Activated CD4-positive, alpha-beta T cell treated with anti-CD3 and anti-CD28 coated beads, Interleukin-2, amount 50 U/mL, for 1 hour (primary cell): ENCODE measurements at places on chromosomes 4 and X.

- no peak for DNase-seq
Observed at GRCh38 chr4:145520172-145520571, 38.5 kb downstream of the SMAD1 start.

GRCh38 chr4:71006203-71006907, 12.9 kb downstream of the DCK start:
- DNase-seq = no peak

- no peak for DNase-seq
Observed at GRCh38 chr4:3858046-3858730, 92.0 kb downstream of the ADRA2C start.

DNA sequence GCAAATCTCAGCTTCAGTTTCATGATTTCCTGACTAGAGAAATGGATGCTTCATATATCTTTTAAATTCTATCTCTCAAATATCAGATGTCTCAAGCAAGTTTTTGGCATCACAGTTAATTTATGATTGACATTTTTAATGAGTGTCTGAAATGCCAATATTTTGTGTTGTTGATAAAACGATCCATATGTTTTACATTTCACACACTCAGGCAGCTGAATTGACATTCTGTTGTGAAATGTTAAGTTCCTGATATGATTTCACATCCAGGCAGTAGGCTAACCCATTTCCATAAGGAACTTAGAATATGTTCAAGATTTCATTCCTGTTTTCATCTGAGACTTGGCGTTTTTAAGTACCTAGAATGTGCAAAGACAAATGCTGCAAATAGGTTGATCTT, 650.6 kb downstream of the PCDH18 start:
- DNase-seq = no peak

DNA sequence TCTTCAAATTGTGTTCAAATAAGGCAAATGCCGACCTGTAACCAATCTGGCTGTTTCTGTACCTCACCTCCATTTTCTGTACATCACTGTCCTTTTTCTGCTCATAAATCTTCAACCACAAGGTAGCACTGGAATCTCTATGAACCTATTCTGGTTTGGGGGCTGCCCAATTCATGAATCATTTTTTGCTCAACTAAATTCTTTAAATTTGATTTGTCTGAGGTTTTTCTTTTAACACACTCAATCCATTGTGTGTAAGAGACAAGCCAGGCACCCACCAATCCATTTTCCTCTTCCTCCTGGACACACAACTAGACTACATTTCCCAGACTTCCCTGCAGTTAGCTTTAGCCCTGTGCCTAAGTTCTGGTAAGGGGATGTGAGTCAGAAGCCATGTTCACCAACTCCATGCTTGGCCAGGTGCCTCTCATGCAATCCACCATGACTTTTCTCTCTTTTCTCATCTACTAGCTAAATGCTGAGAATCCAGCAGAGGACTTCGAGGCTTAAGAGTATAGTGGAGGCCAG, 193.2 kb upstream of the KLF3 start:
- no peak for DNase-seq

DNA sequence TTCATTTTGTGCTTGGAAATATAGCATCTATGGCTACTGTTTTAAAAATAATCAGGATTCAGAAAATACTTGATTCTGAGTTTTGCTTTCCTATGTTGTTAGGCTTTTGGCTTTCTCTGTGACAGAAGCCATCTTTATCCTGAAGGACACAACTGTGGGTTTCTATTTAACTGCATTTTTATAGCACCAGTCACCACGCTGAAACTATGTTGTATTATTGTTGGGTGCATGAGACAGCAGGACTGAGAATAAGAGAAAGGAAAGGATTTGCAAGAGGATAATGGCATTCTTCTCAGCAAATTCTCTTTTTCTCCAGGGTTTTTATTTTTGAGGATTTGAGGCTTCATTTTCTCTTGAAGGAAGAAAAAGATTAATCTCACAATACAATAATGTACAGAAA, 10.1 kb upstream of the NEUROG2 start:
- DNase-seq = no peak

- DNase-seq = peak; percentile 25
Observed at GRCh38 chr4:129641179-129641578, 545.2 kb downstream of the C4orf33 start.
